ENCODE measurements at places on chromosomes 12 and 14. TPM values are rescaled to one million over a fixed set of nuclear protein-coding genes. Genes with fewer than 3 reads are reported as not detected.

The KRT3 gene
- not detected for total RNA-seq

The CD163 gene
- not detected for total RNA-seq

The OR4K17 gene
- not detected for total RNA-seq

The GLRX5 gene
- 34.7 TPM for total RNA-seq

The STYK1 gene
- 1.6 TPM for total RNA-seq

The NELL2 gene
- total RNA-seq: not detected

The NKX2-8 gene
- total RNA-seq: not detected

The RD3L gene
- not detected for total RNA-seq

The CIDEB gene
- total RNA-seq: 0.59 TPM

The TMED10 gene
- 469 TPM for total RNA-seq

The P2RX2 gene
- not detected for total RNA-seq

The ENDOU gene
- total RNA-seq: 0.14 TPM

The TPPP2 gene
- not detected for total RNA-seq

The SLC2A14 gene
- total RNA-seq: not detected

The OTUB2 gene
- total RNA-seq: 2.6 TPM

The G2E3 gene
- 35.2 TPM for total RNA-seq
